ENCODE measurements at places on chromosomes 1 and 21.

DNA sequence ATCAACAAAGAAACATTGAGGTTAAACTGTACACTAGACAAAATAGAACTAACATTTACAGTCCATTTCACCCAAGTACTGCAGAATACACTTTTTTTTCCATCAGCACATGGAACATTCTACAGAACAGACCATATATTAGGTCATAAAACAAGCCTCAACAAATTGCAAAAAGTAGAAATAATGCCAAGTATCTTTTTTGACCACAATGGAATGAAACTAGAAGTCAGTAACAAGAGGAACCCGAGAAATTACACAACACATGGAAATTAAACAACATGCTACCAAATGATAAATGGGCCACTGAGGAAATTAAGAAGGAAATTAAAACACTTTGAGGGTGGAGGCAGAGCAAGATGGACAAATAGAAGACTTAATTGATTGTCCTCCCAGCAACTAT, 8.4 kb upstream of the C1orf185 start:
- DNase-seq: no peak

- peak; percentile 60 for DNase-seq
These were observed 8.1 kb upstream of the TSPAN1 start for GRCh38 chr1:46166521-46167462.

GRCh38 chr1:151940541-151940940, 31.2 kb upstream of the THEM4 start:
- DNase-seq: no peak

- DNase-seq: no peak
These were observed 36.1 kb upstream of the SLC25A33 start for GRCh38 chr1:9503001-9503675.

GRCh38 chr1:50422946-50423669, at the start of gene DMRTA2:
TSS of gene DMRTA2 (minus strand) at chr1:50423443. CDS start at chr1:50421536, 1,907 bp downstream.
- DNase-seq: no peak

DNA sequence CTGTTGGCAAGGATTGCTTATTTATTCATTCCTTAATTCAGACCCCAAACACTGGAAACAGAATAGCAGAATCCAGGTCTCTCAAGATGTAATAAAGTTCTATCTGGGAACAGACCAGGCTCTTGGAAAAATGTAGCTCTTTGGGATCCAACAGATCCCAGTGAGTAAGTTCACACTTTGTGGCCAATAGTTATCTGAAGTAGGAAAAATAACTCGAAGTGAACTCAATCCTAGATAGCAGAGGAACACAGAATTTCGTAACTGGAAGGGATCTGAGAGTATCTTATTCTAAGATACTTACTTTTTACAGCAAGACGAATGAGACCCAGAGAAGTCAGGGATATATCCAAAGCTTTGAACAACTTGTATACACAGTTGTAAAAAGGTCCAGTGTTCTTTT, 150.7 kb upstream of the CD34 start:
- DNase-seq: no peak

DNA sequence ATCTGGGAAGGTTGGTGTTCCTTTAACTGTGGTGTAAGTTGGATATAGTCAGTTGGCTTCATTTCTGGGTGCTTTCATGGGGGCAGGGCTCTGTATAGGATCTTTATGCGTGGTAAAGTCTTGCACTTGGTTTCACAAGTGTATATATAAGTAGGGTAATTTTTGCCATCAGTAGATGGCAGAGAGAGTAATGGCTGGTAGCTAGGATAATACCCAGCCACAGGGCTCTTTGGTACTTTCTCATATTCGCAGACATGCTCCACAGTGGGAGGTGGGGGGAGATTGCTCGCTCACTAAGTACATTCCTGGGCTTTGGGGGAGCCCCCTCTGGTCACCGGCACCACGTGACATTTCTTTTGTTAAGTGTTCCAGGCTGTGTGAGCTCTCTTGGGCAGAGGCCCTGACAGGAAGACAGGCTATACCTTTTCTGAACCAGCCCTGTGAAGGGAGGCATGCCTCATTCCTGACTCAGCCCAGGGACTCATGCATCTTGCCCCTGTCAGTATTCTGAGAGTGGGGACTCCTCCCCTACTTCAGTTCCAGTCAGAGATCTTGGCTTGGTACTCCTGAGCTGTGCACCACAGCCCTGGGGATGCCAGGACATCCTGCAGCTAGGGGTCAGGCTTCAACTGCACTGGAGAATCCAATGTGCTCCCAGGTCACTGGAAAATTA, 37.6 kb downstream of the FCRL2 start:
- DNase-seq: no peak

DNA sequence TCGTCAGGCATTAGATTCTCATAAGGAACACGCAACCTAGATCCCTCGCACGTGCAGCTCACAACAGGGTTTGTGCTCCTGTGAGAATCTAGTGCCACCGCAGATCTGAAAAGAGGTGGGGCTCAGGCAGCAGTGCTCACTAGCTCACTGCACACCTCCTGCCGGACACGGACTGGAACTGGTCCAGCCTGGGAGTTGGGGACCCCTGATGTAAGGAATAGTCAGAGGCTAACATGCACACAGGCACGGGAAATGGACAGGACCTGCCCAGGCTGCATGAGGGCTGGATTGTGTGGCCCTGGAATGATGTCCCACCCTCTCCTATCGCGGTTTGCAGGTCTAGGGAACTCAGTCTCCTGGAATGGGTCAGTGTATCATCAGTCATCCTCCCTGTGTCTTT, 23.2 kb upstream of the MX1 start:
- no peak for DNase-seq

DNA sequence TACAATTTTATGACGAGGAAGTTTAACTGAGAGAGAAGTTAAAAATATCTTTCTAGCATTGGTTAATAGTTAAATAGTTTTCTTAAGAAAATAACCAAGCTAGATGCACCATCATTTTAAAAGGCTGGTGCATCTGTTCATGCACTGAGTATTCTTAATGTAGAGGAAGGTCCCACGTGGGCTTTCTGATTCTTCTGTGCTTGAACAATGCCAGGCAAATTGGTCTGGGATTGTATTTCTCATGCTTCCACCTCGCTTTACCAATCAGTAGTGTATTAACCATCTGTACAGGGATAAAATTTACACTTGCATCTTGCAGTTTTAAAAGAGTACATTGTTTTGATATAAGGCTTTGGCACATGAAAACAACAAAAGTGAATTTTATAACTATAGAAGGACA, 47.4 kb upstream of the MTF2 start:
- DNase-seq: no peak

DNA sequence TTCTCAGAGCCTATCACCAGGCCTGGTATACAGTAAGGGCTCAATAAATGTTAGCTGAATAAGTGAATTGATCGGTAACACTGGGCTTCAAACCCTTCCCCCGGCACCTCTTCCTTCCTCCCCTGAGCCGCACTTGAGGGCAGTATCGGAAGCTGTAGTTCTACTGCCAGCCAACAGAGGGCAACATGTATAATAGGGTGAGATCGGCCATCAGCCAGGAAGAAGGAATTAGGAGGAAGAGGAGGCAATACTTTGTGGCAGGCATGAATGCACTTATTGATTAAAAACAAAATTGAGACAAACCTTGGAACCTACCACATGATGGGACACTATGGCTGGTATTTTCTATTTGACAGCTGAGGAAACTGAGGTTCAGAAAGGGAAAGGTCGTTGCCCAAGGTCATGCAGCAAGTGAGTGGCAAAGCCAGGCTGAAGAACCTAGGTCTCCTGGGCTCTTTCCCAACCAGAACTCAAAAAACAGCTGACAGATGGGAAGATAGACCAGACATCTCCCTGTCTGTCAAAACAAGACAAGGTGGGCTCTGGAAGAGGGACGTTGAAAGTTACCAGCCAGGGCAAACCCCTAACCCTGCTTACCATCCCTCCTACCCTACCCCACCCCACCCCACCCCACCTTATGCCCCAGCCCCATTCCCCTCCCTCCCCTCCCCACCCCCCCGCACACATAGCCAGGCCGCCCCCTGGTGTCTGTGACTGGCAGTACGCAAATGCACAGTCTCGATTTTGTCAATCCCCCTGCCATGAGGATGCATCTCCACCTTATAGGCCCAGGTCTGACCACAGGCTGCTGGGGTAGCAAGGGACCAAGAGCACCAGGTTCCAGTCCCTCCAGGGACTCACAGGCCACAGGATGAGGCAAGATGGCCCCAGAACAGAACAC, 107.3 kb upstream of the RUNX3 start:
- DNase-seq: peak; percentile 40

DNA sequence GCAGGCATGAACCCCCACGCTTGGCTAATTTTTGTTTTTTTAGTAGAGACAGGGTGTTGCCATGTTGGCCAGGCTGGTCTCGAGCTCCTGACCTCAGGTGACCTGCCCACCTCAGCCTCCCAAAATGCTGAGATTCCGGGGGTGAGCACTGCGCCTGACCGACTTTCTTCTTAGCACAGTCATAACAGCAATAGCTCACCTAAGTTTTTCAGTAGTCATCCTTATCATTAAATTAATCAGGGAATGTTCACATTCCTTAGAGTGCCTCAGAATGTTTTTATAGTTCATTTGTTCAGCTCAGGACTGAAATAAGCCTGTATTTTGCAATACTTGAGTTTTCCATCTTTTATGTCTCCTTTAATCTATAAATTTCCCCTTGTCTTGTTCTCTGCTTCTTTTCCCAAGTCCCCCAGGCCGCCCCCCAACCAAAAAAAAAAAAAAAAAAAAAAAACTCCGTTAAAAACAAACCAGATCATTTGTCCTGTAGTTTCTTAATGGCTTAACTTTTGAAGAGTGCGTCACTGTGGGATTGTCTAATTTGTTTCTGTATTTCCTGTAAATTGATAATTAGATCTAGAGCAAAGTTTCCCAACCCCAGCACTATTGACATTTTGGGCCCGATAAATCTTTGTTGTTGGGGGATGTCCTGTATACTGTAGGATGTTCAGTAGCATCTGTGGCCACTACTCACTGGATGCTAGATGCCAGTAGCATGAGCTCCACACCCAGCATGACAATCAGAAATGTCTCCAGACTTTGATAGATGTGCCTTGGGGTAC, 120.7 kb downstream of the ITSN1 start:
- no peak for DNase-seq

DNA sequence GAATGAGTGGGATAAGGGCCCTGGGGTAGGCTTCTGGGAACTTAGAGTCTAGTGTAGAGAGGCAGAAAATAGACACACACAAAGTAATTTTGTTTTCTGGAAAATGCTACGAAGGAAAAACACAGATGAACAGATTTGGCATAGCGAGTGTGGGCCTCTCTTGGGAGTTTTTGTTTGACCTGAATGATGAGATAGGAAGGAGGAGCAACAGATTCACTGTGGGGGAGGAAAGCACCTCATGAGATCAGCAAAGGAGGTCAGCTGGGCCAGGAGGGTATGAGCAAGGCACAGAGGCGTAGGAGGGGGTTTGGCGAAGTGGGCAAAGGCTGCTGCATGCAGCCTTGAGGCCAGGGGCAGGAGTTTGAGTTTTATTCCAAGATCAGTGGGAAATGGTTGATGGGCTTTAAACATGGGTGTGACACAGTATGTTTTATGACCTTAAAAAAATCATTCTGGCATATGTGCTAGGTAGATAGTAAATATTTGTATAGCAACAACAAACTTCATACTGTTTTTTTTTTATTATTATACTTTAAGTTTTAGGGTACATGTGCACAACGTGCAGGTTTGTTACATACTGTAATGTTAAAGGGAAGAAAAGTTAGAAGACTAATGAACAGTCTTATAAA, 57.9 kb downstream of the FGGY start:
- DNase-seq: peak; percentile 42

- DNase-seq: no peak
These were observed 19.0 kb downstream of the MEF2D start for GRCh38 chr1:156481527-156481926.

DNA sequence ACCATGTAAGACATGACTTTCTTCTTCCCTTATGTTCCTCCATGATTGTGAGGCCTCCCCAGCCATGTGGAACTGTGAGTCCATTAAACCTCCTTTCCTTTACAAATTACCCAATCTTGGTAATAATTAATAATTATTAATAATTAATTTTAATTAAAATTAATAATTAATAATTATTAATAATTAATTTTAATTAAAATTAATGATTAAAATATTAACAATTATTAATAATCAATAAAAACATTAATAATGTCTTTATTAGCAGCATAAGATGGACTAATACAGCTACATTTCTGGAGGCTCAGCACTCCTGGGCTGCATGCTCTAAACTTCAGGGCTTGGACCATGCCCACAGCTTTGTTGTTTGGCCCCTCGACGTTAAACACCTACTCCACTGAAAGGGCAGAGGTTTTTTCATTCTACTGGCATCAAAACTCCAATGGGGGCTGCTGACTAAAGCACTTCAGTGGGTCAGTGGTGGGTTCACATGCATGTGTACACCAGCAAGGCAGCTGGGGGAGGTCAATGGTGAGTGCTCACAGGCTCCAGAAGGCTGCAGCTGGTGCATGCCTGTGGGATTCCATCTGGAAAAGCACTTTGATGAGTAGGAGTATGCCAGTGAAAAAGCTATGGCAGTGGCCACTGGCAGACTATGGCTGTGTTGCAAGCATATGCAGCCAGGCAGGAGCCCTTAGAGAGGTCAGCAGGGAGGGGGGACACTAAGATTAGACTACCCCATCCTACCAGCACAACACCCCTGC, 561.3 kb downstream of the NCAM2 start:
- no peak for DNase-seq

GRCh38 chr1:81989524-81989923, 188.8 kb downstream of the ADGRL2 start:
- DNase-seq: no peak

- no peak for DNase-seq
These were observed 93.8 kb upstream of the PLPPR4 start for GRCh38 chr1:99170516-99170915.

DNA sequence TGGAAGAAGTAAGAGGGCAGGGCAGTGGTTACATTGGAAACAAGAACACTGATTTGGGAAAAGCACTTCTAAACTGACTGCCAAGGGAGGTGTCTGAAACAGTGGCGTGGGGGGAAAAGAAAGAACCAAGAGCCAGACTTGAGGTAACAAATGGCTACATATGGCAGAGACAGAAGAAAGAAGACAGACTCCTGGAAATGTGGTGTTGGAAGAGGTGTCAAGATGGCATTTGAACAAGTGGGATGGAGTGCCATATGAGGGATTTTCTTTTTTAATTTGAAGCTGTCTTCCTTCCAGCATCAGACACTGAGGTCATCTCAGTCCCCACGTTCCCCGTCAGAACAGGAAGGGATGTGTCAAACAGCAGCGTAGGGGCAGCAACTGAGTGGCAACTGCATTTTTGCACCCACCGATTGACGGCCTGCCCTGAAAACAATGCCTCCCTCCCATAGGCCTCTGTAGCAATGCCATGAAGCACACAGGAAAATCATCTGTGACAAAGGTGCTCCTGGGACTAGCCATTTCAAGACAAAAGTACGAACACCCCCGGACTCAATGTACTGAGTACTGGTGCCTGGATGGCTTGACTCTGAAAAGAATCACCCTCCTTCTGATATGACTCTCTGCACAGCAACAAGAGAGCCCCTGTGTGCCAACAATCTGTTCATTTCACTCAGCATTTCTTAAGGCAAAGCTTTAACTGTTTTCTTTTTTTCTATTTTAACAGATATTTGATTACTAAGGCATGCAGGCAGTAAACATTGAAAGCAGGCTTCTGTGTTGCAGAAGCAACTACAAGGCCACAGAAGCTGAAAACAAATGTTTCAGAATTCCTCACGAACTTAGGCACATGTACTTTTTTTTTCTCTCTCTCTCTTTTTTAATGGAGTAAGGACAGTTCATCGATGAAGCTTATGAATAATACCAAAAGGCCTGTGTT, 37.0 kb downstream of the LPAR3 start:
- peak; percentile 20 for DNase-seq

- peak; percentile 23 for DNase-seq
These were observed 859 bp upstream of the MAGI3 start for GRCh38 chr1:113389359-113389952.

Measured in cerebellar cortex (tissue), 1 donor.